ENCODE measurements at places on chromosomes 13 and 19.

DNA sequence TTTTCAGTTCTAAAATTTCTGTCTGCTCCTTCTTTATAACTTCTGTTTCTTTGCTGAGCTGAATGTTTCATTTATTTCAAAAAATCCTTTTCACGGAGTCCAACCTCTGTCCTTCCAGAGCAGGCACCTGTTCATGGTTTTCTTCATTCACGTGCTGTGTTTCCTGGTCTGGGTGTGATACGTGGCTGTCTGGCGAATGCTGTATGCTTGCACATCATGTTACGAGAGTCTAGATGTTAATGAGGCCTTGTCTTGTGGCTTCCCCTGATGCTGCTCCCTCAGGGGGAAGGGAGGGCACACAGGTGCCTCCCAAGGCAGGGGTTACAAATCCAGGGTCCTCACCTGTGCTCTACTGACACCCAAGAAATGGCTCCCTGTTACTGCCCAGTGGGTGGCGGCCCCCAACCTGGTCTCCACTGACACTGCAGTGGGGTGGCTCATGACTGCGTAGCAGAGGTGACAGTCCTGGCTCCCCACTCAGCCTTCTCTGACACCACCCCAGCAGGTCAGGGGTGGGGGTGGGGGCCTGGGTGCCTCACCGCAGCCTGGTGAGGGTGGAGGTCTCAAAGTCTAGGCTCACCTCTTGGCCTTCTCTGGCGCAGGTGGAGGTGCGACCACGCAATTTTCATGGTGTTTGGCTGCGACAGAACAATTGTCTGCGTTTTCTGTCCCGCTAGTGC is 20.1 kb upstream of the RAB20 start:
- DNase-seq: no peak

DNA sequence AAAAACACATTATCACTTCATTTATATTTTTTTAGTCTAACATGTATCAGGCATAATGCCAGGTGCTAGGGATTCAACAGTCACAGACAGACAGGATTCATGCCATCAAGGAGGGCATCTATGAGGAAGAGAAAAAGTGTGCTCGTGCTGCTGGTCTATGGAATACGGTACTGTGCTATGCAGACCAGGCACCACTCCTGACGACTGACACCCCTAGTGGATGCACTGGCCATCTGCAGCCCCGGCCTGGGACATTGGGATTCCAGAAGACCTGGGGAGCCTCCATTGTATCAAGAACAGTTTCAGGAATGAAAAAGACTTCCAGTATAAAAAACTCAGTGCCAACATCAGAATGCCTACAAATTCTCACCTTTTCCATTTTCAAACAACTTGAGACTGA is 94.0 kb downstream of the KLF12 start:
- no peak for DNase-seq

DNA sequence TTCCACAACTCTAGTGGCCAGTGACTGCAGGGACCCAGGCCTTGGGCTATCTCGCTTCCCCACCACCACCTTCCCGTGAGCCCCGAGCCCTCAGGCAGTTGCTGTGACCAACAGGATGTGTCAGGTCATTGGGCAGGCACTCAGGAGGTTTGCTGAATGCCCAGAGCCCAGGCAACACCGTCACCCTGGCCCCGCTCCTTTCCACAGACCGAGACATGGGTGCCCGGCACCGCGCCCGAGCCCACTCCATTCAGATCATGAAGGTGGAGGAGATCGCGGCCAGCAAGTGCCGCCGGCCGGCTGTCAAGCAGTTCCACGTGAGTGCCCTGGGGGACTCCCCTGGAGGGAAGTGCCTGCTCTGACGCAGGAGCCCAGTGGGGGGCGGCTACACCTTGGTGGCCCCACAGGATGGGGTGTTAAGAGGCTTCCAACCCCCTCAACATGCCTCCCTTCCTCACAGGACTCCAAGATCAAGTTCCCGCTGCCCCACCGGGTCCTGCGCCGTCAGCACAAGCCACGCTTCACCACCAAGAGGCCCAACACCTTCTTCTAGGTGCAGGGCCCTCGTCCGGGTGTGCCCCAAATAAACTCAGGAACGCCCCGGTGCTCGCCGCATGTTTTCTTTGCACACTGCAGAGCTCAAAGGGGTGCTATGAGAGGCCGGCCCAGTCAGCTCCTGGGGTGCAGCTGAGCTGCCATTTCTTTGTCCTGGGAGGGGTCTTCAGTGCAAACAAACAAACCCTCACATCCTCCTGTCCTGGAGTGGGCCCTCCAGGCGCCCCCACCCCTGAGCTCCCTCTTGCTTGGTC is 3.2 kb downstream of the RPL18A start:
- DNase-seq: no peak

- no peak for DNase-seq
These were observed 5.9 kb downstream of the RCBTB1 start for GRCh38 chr13:49579501-49579900.

DNA sequence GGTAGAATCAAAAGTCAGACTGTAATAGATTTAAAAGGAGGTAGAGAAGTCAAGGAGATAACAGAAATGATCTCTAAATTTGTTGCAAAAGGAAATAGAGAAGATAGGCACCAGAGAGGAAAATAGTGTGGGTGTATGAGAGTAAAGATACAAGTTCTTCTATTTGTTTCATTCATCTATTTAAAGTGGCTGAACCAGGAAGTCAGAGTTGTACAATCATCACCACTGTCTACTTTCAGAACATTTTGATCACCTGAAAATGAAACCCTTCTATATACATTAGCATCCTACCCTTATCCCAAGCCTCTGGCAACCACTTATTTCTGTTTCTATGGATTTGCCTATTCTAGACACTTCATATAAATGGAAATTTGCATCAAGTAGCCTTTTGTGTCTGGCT is 36.7 kb downstream of the INTS6 start:
- no peak for DNase-seq

- no peak for DNase-seq
These were observed 53.6 kb upstream of the ABCC4 start for GRCh38 chr13:95354680-95355487.

DNA sequence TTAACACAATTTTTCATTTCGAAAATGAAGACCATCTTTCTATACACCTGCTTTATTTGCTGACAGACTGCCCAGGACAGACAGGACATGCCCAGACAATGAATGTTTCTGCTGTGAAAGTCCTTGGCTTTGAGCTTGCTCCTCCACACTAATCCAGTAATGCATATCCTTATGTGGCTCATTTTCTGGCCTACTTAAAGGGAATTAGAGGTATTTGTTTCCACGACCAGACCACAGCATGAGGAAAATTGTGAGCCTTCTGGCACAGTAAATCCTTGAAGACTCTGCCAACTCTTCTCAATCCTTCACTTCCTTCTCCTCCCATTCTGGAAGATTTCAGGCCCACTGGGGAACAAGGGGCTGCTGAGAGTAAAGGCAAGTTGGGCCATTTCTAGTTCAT is 25.7 kb downstream of the CCDC70 start:
- no peak for DNase-seq

DNA sequence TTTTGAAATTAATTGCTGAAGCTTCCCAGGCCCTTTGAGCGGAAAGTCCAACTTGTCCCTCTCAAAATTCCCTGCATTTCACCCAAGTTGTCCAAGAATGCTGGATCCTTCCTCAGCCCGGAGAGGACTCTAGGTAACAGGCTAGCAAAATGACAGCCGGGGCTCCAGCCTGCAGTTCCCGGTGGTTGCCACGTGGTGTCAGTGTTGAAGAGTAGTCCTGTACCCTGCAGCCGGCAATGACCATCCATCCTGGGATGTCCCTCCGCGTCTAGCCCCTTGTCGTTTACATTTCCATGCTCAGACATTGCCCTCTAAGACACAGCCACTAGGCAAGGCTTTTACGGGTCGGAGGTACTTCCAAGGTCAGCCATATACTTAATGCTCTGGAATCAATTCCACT is 31.4 kb upstream of the MTIF3 start:
- no peak for DNase-seq

GRCh38 chr13:94765814-94766213 is 53.5 kb upstream of the SOX21 start:
- no peak for DNase-seq

Measured in NCI-H2029 (cell line).